Muscle of back (tissue), 13 donors: ENCODE measurements at places on chromosomes 6 and 20. TPM values are rescaled to one million over a fixed set of nuclear protein-coding genes. Genes with fewer than 3 reads are reported as not detected.

ACSS1 gene
- polyA plus RNA-seq = 16.3 TPM

BPIFB2 gene
- not detected for polyA plus RNA-seq

GRM1 gene
- polyA plus RNA-seq = 0.08 TPM

ADGRF1 gene
- not detected for polyA plus RNA-seq

MYB gene
- 0.66 TPM for polyA plus RNA-seq

DNA sequence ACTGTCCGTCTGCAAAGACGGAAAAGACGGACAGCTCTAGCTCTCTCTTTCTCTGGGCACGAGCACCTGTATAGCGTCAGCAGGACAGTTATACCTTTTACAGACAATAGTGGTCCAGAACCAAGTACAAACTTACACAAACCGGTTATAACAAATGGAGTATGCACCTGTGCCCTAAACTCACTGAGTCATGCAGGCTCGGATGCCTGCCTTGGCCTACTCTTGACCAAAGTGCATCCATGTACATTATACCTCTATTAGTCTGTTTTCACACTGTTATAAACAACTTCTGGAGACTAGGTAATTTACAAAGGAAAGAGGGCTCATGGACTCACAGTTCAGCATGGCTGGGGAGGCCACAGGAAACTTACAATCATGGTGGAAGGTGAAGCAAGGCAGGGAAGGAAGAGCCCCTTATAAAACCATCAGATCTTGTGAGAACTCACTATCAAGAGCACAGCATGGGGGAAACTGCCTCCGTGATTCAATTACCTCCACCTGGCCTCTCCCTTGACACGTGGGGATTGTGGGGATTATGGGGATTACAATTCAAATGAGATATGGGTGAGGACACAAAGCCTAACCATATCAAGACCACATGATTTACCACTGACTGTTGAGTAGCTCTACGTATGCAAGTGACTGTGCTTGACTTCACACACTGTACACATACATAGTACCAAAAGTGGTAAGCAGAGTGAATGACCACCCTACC, 23.1 kb downstream of the MAN1A1 start:
- no peak for DNase-seq

GRCh38 chr6:47180633-47181032, 129.1 kb downstream of the TNFRSF21 start:
- no peak for DNase-seq

DNA sequence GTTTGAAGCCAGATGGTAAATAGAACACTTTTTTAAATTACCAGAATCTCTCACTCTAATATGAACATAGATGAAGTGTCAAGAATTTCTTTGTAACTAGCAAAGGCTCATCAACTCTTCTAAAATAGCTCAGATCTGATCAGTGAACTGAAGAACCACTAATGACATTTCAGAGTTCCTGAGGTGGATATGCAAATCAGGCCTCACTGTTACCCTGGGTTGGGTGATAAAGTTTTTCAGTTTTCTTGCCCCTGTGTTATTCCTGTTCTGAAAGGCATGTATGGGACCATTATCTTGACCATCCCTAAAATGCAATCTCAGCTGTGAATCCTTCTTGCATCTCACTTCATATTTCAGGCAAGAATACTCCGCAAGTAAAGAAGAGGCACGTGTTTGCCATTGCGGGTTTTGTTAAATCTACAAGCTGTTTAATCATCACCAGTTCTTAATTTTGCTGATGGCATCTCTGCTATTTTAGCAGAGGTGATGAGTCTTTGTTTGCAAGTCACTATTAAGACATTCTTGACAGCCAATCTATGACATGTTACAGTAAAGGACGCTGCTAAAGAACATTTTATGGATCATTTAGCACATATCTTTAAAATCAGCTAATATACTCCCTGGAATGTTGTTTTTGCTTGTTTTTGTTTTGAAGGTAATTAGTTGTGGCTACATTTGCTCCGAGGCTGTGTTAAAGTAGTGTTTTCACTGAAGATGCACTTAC, 47.9 kb downstream of the KHDC1L start:
- DNase-seq = no peak

DNA sequence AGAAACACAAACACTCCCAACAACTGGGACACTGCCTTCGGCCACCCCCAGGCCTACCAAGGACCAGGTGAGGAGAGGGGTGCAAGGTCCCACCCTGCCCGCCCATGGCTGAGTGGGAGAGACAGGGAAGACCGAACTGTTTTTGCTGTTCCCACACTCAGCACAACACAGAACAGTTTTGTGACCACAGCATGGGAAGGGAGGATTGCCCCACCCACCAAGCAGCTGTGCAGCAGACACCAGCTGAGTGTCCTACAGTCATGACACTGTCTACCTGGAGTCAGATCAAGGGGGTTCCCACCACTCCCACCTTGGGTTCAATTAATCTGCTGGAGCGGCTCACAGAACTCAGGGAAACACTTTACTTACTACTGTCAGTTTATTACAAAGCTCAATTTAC, 73.9 kb downstream of the SNX9 start:
- no peak for DNase-seq

- peak; percentile 90 for DNase-seq
Measured at GRCh38 chr20:62861726-62862336, at the start of gene TCFL5. TCFL5 (minus strand) TSS chr20:62861822; CDS start chr20:62861670, 152 bp downstream.

DNA sequence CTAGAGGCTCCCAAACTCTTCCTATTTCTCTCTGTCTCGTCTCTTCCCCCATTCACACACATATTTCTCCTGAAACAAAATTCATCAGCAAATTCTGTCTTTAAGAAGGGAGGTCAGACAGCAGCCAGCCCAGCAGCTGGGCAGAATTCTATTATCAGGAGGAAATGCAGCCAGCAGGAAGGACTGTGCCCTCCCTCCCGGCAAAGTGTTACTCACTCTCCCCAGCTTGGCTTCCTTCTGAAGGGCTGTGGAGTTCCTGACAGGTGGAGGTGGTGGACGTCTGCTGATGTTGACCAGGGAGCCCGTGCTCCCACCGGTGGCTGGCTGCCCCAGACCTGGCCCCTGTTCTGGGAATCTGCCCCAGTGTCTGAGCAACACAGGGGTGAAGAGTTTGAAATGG, 37.3 kb downstream of the KCNB1 start:
- DNase-seq = no peak

DNA sequence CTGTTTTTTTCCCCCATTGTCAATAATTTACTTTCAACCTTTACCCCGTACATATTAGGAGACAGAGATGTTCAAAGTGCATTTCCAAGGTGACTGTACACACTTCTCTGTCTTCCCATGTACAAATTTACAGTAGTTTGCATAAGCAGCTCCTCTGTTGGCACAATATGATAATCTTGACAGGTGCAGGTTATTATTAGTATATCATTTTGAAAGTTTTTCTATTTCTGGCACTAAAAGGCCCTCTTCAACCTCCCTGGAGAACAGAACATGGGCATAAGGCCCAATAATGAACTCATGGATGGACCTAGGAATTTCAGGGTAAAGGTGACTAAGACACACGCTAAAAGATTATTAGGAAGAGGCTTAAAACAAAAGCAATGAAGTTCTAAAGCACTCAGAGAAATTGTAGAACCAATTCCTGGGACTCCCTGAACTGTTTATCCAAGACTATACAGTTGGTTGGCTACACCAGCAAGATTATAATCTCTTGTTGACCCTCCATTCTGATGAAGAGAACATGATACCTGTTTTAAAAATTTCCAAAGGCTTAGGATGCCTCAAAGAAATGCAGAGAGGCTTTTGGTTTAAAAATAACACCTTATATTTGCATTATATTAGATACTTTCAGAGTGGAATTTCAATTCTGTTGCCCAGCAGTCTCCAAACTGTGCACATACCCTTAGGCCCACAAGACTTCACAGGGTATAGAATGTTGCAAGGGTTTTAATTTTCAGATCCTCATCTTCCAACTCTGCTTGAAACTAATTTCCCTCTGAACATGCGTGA, 1.1 kb downstream of the AIG1 start:
- peak; percentile 14 for DNase-seq

GRCh38 chr6:87700397-87701343, 1.4 kb downstream of the AKIRIN2 start:
- DNase-seq = peak; percentile 78
